Inflammatory macrophage treated with lipopolysaccharide for 4 hours (primary cell): ENCODE measurements at places on chromosomes 2 and 18.

DNA sequence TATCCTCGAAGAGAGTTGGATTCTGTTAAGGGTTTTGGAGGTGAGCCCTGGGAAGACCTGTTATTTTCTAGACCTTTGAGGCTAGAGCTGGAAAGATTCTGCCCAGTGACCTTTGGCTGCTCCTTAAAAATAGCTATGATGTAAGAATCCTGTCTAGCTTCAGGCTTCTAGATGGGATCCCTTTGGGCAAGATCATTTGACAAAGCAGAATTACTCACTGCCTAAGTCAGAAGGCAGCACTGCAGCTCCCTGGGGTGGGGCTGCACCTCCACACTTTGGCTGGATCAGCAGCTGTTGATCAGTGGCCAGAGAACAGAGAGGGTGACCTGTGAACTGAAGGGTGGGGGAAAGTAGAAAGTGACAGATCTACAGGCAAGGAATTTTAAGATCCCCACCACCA is 103.8 kb downstream of the ASAP2 start:
- DNase-seq = peak; percentile 74

GRCh38 chr2:20235655-20236305 is 10.8 kb upstream of the SDC1 start:
- no peak for DNase-seq

DNA sequence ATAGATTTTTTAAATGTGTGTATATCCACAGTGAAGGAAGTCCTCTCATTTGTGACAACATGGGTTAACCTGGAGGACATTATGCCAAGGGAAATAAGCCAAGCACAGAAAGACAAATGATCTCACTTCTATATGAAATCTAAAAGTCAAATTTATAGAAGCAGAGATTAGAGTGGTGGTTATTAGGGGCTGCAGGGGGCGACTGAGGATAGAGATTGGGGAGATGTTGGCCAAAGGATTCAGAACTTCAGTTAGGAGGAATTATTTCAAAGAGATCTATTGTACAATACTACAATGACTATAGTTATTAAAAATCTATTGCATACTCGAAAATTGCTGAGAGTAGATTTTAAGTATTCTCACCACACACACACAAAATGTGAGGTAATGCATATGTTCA is 252.4 kb upstream of the SLC39A10 start:
- DNase-seq = peak; percentile 1

DNA sequence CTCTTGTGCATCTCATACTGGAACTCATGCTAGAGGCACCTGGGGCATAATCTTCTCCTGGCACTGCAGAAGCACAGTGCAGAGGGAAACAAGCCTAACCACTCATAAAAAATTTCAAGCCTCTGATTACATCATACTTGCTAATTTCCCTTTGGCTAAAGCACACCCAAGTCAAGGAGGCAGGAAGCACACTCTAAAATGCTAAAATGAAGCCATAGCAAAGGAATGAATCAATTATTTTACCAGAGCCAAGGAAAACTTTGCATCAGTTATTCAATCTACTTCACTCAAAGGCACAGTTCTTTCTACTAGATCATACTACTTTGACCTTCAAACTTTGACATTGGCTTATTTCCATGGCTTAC is 79.6 kb upstream of the SPOPL start:
- no peak for DNase-seq

DNA sequence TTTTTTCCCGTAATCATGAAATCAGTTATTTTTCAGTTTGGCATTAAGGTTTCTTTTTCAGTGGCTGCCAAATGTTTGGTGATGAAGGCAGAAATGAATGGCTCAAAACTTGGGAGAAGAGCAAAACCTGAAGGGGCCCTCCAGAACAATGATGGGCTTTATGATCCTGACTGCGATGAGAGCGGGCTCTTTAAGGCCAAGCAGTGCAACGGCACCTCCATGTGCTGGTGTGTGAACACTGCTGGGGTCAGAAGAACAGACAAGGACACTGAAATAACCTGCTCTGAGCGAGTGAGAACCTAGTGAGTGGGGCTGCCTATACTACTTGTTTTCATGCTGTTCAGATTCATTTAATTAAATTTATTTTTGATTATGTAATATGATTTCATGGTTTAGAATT is 29.2 kb upstream of the MSH2 start:
- no peak for DNase-seq

GRCh38 chr2:45483997-45484396 is 127.1 kb downstream of the SRBD1 start:
- no peak for DNase-seq

- DNase-seq = no peak
Measured at GRCh38 chr18:2204736-2205135, 366.6 kb downstream of the METTL4 start.

- peak; percentile 76 for DNase-seq
Measured at GRCh38 chr2:196914867-196915460, 11.5 kb downstream of the PGAP1 start.

- no peak for DNase-seq
Measured at GRCh38 chr2:213157242-213157641, 5.8 kb upstream of the IKZF2 start.

GRCh38 chr2:118607641-118608040 is 239.8 kb downstream of the EN1 start:
- DNase-seq = no peak

DNA sequence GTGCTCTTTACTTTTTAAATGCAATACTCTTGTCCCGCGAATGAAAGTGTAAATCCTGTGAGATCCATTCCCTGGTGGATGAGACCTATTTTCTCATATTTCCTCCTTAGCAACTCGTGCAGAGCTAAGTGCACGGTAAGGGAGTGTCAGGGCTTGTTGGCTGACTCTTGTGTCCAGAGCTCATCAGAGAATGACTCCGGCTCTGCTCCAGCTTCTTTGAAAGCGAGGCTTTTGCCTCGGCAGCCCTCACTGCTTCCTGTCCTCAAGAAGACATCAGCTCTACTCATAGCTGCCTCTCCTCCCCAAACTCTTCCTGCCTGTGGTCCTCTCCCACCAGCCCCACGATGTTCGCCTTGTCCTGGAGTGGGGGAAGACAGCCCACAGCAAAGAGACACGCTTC is 70.7 kb downstream of the LIPG start:
- DNase-seq = no peak

- no peak for DNase-seq
Measured at GRCh38 chr2:18065249-18065648, 186.8 kb downstream of the KCNS3 start.

DNA sequence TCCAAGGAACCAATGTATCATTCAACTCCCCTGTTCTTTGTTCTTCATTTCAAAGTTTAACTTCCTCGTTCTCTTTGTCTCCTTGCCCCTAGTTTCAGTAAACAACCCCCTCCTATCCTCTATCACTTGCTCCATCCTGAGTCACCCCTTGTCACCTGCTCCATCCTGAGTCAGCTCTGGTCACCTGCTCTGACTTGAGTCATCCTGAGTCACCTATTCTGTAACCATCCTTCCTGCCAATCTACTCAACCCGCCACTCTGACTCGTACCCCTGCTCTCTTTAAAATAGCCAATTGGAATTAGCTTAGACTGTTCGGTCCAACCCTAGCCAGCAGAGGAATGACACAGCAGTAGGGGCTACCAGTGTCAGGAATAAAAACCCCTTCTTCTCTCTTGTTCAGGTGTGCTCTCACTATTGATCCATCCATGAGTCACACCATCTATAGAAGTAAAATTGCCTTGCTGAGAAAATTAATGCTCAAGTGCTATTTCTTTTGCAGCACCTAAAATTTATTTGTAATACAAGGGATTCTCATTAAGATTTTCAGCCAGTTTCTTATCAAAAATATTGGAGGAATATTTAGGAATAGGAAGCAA is 326.8 kb downstream of the AKAIN1 start:
- DNase-seq = no peak

- DNase-seq = no peak
Measured at GRCh38 chr2:36277146-36277808, 78.3 kb upstream of the CRIM1 start.

DNA sequence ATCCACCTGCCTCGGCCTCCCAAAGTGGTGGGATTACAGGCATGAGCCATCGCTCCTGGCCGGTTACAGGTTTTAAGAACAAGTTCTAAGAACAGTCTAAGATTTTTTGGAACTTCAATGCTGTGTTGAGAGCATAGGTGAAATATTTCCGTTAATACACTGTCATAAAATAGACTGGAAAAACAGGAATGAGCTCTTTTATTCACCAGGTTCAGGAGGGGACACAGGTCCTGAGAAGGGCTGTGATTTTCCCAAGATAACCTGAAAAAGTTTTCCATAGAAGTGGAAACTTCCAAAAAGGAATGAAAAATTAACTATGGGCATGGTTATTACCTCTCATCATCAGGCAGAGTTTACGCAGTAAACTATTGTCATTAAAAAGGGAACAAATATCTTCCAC is 97.6 kb upstream of the TMEM178A start:
- no peak for DNase-seq

DNA sequence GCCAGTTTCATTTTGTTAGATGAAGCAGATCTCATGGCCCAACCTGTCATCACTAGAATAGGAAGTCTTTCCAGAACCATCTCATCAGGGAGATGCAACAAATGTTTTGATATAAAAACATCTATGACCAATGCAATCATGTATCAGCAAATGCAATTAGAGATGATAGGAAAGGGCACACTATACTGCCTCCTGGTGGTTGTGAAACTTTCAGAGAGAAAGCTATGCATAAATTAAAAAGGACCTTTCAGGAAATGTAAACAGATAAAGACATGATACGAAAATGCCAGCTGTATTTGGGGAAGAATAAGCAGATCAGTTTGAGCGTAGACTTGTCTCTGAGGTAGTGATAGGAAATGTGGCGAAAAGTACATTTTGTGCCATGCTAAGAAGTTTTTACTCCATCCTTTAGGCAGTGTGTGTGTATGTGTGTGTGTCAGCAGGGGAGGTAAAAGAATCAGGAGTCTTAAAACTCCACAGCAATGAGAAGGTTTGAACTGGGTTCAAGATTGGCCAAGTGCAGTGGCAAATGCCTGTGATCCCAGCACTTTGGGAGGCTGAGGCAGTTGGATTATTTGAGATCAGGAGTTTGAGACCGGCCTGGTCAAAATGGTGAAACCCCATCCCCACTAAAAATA is 479.3 kb downstream of the CPS1 start:
- DNase-seq = peak; percentile 4

- DNase-seq = no peak
Measured at GRCh38 chr2:190031969-190032618, 30.4 kb downstream of the MSTN start.

DNA sequence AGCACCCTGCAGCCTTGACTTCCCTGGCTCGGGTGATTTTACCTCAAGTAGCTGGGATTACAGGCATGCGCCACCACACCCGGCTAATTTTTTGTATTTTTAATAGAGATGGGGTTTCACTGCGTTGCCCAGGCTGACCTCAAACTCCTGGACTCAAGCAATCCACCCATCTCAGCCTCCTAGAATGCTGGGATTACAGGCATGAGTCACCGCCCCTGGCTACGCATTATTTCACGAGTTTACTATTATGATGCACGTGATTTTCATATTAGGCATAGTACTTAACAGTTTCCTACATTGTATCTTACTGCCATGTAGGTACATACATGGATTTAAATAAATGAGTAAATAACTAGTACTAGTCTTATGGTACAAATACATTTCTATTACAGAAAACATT is 4.4 kb downstream of the DYNC2LI1 start:
- no peak for DNase-seq

DNA sequence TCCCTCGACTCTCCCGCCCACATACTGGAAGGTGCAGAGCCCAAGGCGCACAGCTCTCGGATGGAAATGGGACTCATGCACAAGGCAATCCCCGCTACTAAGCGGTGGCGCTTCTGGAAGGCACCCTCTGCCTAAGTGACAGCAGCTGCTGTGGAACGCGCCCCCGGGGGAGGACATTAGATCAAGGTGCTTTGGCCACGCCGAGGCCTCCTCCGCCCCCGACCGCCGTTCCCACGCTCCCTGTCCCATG is 202 bp downstream of the MCEE start:
- peak; percentile 59 for DNase-seq

DNA sequence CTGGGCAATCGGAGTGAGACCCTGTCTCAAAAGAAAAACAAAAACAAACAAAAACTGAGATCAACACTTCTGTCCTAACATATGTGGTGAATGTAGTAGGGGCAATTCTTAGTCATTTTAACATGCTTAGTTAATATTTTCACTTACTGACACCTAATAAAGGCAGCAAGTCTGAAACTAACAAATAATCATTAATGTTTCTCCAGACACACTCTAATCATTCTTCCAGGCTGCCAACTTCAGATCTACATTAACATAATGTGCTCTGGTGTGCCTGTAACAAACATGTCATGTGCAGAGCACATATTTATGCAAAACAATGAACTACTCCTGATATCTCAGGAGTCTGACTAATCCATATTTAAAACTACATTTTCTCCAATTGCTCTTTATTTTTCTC is 6.0 kb downstream of the KRCC1 start:
- no peak for DNase-seq

DNA sequence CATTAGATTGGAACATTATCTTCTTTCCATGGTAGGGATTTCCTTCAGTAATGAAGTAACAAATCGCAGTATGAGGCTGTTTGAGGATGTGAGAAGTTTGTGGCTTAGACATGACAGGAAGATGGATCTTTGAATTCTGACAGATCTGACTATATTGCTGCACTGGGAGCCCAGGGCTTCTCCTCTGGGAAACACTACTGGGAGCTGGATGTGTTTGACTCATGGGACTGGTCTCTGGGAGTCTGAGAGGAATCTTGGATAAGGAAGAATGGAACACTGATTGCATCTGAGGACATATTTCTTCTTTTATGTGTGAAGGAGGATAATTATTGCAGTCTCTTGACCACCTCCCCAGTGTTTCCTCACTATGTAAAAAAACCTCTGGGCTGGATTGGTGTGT is 77.2 kb upstream of the ST6GAL2 start:
- no peak for DNase-seq

GRCh38 chr2:72694715-72695496 is 130.9 kb downstream of the EXOC6B start:
- DNase-seq = no peak

DNA sequence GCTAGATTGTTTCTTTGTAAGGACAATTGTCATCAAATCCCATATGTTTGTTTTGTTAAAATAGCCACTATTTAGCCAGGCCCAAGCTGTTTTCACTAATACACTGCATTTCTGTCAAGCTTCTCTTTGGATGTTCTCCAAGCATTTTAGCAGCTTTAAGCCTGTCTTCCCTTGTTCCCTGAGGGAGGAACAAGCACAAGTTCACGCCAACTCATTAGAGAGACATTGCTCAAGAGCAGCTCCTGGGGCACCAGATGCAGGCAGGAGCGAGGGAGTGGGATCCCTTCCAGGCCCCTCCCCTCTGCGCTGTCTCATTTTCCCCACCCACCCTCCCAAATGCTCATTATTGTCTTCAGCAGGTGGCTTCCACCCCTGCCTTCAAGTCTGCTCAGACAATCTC is 32.6 kb upstream of the PPP3R1 start:
- DNase-seq = peak; percentile 28

DNA sequence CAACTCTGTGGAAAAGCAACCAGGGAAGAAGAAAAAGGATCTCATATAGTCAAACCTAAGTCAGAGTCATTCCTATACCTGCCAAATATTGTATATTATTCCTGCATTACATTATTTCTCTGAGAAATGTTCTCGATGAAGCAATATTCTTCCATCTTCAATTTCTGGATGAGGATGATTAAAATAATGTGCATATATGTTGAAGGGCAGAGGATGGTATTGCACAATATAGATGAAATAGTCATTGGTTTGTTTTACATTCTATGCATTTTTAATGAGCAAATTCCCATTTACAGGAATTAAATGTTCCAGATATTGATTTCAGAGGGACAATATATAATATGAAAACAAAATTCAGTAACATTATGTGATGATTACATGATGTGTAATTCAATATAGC is 545.2 kb downstream of the STK39 start:
- DNase-seq = no peak
